ENCODE measurements at places on chromosomes 12 and 14.

DNA sequence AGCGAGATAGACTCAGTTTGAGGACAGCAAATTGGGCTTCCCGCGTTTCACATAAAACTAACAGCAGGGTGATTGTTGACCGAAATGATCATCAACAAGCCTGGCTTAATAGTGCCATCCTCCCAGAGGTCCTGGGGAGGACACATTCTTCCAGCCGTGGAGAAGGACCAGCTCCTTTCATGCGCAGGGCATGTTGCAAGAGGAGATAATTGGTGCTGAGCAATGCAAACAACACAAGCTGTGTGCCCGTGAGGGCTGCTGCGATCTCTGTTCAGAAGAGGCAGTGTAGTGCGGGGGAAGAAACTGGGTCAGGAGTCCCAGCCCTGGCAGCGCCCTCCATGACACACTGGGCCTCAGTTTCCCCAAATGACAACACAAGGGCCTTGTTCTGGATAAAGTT, 54.3 kb downstream of the CCDC85C start:
- no peak for DNase-seq

- DNase-seq = no peak
These were observed 369.6 kb downstream of the ATP23 start for GRCh38 chr12:58310809-58311622.

DNA sequence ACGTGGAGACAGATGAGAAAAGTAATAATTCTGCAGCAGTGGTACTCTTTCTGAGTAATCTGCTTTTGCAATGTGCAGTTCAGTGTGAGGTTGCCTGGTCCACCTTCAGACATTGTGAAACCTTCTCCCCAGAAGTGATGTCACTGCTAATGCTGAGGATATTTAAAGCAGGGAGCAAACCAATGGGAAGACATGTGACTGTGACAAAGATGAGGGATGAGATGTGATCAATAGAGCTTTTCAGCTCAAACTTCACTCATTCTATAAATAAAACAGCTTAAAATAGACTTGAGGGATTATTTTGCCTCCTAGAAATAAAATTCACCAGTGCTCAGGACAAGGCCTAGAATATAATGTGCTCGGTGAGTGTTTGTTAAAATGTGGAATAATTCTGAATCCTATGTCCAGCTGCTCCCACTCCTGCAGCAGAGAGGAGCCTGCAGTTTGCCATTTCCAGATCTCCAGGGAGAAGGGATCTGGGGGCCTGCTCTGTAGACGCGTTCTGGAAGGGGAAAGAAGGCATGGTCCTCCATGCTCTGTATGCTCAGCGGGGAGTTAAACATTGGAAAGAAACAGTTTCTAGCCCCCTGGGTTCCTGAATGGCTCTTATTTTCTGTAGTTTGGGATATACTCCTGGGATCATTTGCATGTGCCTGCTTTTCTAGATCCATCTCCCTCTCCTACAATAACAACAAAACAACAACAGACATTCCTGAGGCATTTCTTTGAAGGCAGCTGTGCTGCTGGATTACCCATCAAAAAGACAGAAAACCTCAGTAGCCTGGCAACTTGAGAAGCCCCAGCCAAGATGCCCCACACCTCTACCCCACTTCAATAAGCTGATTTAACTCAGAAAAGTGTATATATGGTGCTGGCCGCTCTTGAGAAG, 8.9 kb downstream of the SLC7A8 start:
- DNase-seq = no peak

- DNase-seq = no peak
These were observed 84.5 kb downstream of the MDGA2 start for GRCh38 chr14:47590767-47591495.

GRCh38 chr12:98579347-98579746, 14.1 kb upstream of the SLC25A3 start:
- DNase-seq = no peak

DNA sequence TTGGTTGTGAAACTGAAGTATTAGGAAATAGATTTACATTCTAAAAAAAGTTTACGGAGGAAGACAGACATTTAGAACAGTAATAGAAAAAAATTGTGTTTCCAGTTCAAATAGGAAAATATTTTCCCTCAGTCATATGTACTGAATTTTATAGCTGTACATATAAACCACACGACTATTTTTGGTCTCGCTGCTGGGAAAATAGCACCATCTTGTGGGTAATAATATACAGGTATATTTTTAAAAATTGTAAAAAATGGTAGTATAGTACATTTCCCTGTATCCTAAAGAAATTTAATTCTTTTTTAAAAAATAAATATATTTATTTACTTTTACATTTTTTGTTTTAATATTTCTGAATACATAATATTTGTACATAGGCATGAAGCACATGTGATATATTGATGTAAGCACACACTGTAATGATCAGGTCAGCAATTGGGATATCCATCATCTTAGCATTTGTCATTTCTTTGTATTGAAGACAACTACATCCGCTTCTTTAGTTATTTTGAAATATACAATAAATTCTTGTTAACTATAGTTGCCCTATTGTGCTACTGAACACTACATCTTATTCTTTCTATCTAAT, 168.6 kb downstream of the ALX1 start:
- DNase-seq = no peak

DNA sequence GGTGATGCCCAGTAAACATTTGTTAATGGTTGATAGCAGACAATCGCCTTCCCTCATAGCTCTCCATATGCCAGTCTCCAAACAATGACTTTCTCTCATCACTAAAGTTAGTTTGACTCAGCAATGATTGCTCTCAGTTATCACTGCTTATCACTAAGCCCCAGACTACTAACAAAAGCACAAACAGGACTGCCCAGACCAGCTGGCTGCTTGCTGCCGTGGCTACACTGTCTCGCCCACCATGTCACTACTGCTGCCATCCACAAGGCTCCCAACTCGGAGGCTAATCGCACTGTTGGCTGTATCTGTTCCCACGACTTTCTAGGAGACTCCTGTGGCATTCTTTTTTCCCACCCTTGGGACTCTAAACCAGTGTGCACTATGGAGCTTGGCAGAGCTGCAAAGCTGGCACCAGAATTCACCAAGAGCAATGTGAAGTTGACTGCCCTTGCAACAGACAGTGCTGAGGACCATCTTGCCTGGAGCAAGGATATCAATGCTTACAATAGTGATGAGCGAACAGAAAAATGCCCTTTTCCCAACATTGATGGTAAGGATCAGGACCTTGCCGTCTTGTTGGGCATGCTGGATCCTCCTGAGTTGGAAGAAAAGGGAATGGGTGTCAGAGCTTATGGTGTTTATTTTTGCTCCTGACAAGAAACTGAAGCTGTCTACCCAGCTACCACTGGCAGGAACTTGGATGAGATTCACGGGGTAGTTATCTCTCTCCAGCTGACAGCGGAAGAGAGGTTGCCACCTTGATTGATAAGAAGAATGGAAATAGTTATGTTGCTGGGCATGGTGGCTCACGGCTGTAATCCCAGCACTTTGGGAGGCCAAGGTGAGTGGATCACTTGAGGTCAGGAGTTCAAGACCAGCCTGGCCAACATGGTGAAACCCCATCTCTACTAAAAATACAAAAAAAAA, 27.1 kb upstream of the NR2C1 start:
- no peak for DNase-seq

All from effector CD4-positive, alpha-beta T cell (primary cell).